NAMALWA (cell line): ENCODE measurements at places on chromosomes 1 and 21.
A peak's percentile ranks its signal among the peaks of the same experiment; 100 is the strongest.

DNA sequence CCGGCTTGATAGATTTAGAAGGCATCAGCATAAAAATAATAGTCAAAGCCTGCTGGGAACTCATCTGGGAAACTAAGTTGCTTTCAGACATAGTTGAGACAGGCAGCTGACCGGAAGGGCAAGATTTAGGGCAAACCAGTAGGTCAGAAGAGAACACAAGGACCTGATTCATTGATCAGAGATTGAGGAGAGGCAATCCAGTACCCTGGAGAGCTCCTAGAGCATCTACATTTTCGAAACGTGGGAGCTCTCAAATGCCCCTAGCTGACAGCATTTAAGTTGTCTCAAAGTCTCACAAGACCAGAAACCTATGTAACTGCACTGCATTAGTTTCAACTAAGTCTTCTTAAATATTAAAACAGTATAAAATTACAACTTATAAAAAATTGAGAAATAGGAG lies 22.9 kb upstream of the MTF2 start:
- peak; percentile 30 for DNase-seq

- DNase-seq: no peak
These were observed 34.2 kb downstream of the VWA5B1 start for GRCh38 chr1:20324704-20325406.

DNA sequence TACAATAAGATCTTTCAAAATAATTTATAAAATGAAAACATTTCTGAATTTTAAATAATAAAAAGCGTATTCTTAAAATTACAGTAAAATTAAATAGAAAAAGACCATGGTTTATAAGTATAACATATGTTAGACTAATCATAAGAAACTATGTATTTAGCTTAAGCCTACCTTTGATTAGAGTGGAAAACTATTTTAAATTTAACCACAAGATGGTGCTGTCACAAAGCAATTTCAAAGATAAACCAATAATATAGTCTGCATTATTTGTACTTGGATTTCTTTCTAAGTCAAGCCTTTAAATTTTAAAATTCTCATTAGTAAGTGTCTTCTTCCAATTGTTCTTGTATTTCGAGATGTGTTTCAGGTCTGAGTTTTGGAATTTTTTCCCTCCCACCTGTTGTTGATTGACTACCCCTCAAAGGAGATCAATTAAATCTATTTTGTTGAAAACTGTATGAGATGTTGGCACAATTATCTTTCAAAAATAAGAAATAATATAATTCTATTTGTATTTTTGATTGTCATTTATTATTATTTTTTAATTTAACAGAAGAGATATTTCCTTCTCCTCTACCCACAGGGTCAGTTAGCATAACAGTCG lies 459.8 kb downstream of the KCNT2 start:
- DNase-seq: peak; percentile 58

- DNase-seq: peak; percentile 37
These were observed 43.8 kb downstream of the RHBG start for GRCh38 chr1:156412653-156413321.
